GM23248 (cell line): ENCODE measurements at places on chromosomes 7 and 10. TPM values are rescaled to one million over a fixed set of nuclear protein-coding genes. Genes with fewer than 3 reads are reported as not detected.

The FFAR4 gene
- not detected in 2 replicates for polyA plus RNA-seq

The GALNT17 gene
- polyA plus RNA-seq = not detected in 2 replicates

The EN2 gene
- not detected in 2 replicates for polyA plus RNA-seq

The BNIP3 gene
- polyA plus RNA-seq = 370 and 384 TPM in 2 replicates

The ALOX5 gene
- polyA plus RNA-seq = 0.22 TPM in 1 of 2 replicates, not detected in the other

The PON3 gene
- polyA plus RNA-seq = 0.22 TPM in 1 of 2 replicates, not detected in the other

The GRID2IP gene
- polyA plus RNA-seq = not detected in 2 replicates

The TRIL gene
- polyA plus RNA-seq = 0.08 TPM in 2 replicates

The GPR26 gene
- not detected in 2 replicates for polyA plus RNA-seq

The PRTFDC1 gene
- polyA plus RNA-seq = 13.9 and 16.0 TPM in 2 replicates

The ATOH7 gene
- not detected in 2 replicates for polyA plus RNA-seq

The NKX2-3 gene
- not detected in 2 replicates for polyA plus RNA-seq

The PKD2L1 gene
- polyA plus RNA-seq = not detected in 2 replicates

The RGR gene
- polyA plus RNA-seq = not detected in 2 replicates

The SKIDA1 gene
- polyA plus RNA-seq = 0.18 and 0.80 TPM in 2 replicates

The TBX20 gene
- not detected in 2 replicates for polyA plus RNA-seq
